ENCODE measurements at places on chromosomes 5 and 9. TPM values are rescaled to one million over a fixed set of nuclear protein-coding genes. Genes with fewer than 3 reads are reported as not detected.

Gene RASGRF2
- total RNA-seq: 0.05 TPM

Gene CAMK2A
- total RNA-seq: not detected

Gene GABRB2
- not detected for total RNA-seq

Gene COL27A1
- 44.8 TPM for total RNA-seq

Gene JAKMIP2
- 1.8 TPM for total RNA-seq

Gene CDH9
- total RNA-seq: not detected

Gene CCL27
- 0.78 TPM for total RNA-seq

Gene IARS1
- 231 TPM for total RNA-seq

Gene SMIM33
- total RNA-seq: not detected

Gene BNC2
- 66.2 TPM for total RNA-seq

Gene PRRX2
- 5.6 TPM for total RNA-seq

Gene CNTNAP3B
- 10.0 TPM for total RNA-seq

Gene FOXD4L4
- not detected for total RNA-seq

Gene SHOC1
- not detected for total RNA-seq
